HEK293T (cell line): ENCODE measurements at places on chromosomes 2 and 18.
A peak's percentile ranks its signal among the peaks of the same experiment; 100 is the strongest.

DNA sequence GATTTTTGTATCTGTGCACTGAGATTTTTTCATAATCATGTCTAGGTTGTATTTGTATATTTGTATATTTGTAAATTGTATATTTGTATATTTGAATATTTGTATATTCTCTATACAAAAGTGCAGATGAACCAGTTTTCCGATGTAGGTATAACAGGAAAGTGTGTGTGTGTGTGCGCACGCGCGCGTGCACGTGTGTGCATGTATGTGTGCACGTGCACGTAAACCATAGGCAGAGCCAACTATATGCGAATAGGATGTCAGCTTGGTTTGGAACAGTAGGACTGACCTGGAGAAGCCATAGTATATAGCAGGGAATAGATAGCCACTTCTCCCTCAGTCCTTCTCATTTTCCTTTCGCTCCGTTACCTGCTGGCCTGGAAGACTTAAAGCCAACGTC, 565.8 kb downstream of the XIRP2 start:
- DNase-seq: no peak

DNA sequence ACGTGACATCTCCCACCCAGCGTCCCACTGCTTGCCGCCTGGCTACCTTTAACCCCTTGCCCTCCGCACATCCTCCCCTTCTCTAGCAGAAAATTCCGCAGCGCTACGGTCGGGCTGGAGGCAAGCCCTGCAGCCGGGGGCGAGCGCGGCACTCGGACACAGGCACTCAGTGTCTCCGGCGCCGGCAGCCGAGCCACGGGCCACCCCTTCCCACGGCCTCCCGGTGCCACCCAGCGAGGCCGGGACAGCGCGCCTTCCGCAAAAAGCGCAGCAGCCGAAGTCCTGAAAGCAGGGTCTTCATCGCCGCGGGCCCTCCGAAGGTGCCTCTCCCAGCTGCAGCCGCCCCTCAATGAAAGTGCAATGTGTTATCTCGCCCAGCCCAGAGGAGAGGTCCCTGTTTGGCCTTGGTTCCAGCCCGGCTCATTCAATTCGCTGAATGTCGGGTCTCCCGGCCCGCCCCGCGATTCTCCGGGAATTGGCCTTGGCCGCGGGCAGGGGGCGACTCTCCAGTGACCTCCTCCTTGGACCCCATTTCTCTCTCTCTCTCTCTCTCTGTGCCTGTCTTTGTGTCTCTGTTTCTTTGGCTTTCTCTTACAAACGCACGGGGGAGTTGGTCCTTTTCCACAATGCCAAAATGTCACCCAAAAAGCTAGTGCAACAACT, 1.1 kb downstream of the DLGAP1 start:
- no peak for DNase-seq

DNA sequence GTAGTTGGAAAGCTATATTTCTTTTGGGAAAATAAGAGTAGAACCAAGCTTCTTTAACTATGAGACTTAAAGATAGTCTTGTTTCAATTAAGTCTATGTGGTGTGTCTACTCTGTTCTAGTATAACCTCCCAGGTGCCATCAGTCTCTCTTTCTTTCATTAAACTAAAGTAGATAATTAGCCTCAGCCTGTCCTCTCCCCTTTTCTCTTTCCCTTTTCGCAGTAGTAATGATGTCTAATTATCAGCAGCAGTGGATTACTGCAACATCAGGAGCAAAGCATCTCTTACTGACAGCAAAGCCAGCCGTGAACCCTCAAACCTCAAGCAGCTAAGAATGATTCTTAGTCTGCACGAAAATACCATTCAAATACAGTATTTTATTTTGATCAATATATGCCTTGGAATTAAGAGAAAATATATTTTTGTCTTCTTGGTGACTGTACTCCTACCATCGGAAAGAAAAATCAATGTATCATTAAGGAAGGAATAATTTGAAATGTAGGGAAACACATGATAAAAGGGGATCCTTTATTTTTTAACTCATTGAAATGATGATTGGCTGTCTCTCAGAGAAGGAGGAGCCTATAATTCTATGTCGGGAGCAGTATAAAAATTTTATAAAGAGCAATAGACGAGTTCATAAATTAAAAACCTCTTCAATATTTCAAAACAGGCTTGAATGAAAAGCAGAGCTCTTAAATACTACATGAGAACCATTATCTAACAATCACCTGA, 4.5 kb downstream of the NOL4 start:
- no peak for DNase-seq

DNA sequence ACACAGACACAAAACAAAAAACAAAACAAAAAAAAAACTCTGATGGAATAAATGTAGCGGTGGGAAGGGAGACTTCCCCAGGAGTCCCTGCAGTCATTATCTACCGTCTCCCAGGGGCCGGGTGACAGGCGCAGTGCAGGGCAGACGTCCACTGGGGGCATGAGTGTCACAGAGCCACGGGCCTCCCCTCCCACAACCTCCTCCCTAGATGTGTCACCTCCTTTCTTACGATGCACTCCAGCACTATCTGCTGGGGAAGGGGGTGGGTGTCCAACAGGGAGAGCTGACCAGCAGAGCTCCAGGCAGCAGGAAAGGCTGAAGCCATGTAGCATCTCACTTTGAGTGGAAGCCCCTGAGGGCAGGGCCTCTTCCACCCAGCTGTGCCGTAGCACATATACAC, 84.5 kb downstream of the LONRF2 start:
- DNase-seq: peak; percentile 39

DNA sequence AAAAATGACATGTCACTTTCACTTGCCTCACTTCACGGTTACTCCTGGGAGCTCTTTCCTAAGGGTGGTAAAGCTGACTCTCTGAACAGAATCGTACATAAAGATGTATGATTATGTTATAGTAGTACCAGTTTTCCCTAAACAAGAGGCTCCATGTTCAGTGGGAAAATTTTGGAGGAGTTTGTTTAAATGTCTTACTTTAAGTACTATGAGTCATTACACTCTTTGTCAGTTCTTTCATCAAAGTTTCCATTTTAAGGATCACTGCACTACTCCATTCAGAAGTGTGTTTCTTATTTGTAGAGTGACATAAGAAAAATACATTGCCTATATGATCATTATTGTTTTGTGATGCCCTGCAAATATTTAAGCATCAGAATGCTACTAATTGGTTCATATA, 121.1 kb upstream of the FIGN start:
- no peak for DNase-seq

- no peak for DNase-seq
Observed at GRCh38 chr2:23901966-23902846, 24.7 kb downstream of the ATAD2B start.

- DNase-seq: no peak
Observed at GRCh38 chr18:66264130-66264529, 339.8 kb downstream of the CDH19 start.

GRCh38 chr2:101420623-101421022, 33.3 kb upstream of the CREG2 start:
- DNase-seq: no peak

GRCh38 chr2:132632000-132632649, 37.9 kb downstream of the LYPD1 start:
- DNase-seq: no peak

GRCh38 chr2:65382776-65383357, 49.5 kb downstream of the SPRED2 start:
- peak; percentile 36 for DNase-seq

GRCh38 chr2:29063646-29064345, 10.5 kb downstream of the PCARE start:
- DNase-seq: no peak

GRCh38 chr2:56382466-56382865, 198.7 kb downstream of the CCDC85A start:
- no peak for DNase-seq
